ENCODE measurements at places on chromosomes 12 and 14. TPM values are rescaled to one million over a fixed set of nuclear protein-coding genes. Genes with fewer than 3 reads are reported as not detected.
A peak's percentile ranks its signal among the peaks of the same experiment; 100 is the strongest.

- no peak for DNase-seq
Observed at GRCh38 chr12:6370576-6370935, 4.8 kb downstream of the SCNN1A start.

DNA sequence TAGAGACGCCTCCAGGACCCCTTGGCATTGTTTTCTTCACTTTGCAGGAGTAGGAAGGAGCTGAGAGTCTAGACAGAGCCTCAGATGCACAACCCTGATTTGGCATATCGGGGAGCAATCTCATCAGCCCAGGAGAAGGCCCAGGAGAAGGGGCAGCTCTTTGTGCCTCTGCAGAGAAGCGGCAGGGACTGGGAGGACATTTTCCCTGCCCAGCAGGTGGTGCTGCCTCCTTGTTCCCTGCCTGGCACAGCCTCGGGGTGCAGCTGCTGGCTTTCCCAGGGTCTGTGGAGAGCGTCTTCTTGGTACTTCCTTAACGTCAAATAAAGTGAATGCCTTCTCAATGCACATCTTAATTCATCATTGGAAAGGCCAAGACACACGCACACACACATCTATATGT, 419.5 kb downstream of the TMEM121 start:
- no peak for DNase-seq

- DNase-seq: no peak
Observed at GRCh38 chr14:58146399-58146798, 5.6 kb downstream of the ARMH4 start.

DNA sequence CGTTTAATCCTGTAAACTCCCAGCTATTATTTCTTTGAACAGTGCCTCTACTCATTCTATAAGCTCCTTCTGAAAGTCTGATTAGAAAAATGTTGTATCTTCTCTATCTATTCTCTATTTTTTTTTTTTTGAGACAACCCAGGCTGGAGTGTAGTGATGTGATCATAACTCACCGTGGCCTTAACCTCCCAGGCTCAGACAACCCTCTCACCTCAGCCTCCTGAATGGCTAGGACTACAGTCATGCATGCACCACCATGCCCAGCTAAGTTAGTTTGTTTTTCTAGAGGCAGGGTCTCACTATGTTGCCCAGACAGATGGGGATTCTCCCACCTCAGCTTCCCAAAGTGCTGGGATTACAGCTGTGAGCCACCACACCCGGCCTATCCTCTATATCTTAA, 66.6 kb downstream of the RPS6KA5 start:
- DNase-seq: no peak

GRCh38 chr14:53651096-53651740, 305.4 kb downstream of the BMP4 start:
- no peak for DNase-seq

The CLEC9A gene
- total RNA-seq: 0.26 TPM

DNA sequence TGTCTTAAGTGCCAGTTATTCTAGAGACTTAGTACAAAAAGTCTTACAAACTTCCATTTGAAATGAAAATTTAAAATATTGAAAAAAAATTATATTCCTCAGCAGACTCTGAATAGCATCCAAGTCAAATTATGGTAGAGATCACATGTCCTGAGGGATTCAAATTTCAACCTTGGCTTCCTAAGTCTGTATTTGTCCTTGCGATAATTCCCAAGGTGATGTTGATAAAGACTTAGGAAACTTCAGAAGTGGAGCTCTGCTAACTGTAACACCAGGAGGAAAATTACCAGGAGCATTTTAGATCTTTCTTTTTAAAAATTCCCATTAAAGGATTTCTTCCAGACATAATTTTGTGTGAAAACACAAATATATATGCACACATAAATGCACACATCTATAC, 178.3 kb downstream of the IPO8 start:
- no peak for DNase-seq

The RDH12 gene
- not detected for total RNA-seq

DNA sequence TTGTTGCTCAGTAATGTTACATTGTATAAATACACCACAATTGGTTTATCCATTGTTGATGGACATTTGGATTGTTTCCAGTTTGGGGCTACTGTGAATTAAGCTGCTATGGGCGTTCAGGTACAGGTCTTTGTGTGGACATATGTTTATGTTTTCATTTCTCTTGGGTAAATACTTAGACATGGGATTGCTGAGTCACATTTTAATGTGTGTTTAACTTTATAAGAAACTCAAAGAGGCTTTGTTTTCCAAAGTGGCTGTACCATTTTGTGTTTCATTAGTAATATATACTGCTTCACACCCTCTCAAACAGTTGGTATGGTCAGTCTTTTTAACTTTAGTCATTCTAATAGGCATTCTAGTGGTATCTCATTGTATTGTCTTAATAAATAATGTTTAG, 225.0 kb downstream of the SPTSSA start:
- DNase-seq: no peak

The KLHDC1 gene
- total RNA-seq: 13.5 TPM

- no peak for DNase-seq
Observed at GRCh38 chr12:116689979-116690744, 47.7 kb downstream of the SPRING1 start.

DNA sequence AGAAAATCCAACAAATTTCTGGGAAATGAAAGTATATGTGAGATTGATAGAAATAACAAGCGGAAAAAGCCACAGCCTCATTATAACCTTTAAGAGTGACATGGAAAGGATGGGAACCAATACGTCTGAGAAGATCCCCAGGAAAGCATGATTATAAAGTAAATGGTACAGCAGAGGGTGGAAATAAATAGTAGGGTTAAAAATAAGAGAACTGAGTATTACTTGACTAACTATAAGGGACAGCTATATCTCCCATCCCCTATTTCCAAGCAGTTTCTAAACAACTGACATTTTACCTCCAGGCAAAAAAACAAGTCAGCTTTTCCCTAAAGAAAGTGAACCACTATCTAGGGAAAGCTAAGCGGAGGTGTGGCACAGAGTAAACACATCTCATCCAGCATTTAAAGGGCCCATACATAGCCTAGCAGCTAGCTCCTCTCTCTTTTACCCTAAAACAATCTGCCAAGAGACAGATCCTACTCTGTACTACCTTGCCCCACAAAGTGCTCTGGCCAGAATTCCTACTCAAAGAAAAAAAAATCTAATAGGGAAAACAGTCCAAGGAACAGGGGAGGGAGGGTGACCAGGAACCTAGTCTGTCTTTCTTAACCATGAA, 11.2 kb downstream of the OSBPL8 start:
- no peak for DNase-seq

The SLCO1A2 gene
- total RNA-seq: not detected

The CBLN3 gene
- 2.5 TPM for total RNA-seq

DNA sequence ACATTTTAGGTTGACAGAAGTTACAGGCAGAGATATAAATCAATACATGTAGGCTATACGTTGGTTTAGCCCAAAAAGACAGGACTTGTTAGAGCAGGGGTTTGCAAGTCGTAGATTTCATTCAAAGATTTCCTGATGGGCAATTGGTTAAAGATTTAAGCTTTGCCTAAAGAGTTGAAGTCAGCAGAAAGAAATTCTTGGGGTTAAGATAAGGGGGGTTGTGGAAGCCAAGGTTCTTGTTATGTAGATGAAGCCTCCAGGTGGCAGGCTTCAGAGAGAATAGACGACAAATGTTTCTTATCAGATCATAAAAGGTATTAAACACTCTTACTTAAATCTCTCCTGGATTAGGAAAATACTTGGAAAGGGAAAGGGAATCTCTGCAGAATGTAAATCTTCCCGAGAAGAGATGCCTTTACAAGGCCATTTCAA, 510.8 kb downstream of the TMTC2 start:
- no peak for DNase-seq

The ANGEL1 gene
- 19.9 TPM for total RNA-seq

DNA sequence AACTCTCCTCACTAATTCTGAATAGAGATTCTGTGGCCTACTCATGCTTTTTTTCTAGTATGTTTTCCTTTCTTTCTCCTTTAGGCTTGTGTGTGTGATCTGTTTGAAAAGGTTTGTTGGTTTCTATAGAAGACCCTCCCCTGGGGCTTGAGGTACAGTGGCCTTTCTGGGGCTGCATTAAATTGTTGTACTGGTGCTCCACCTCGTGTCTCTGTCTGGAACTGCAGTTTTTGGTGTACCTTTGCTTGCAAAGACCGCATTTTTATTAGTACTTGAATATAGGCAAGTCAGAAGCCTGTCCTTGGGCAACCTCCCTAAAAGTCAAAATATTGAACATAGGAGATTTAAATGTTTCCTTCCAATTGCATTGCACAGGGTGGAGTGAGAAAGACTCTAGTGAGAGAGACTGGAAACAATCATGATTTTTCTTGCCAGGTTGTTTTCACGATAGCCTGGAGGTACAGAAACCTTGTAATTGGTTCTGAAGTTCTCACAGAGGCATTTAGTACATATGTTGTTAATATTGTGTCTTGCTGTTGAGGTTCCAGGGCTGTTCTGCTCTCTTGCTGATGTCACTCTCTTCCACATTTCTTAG, 39.0 kb downstream of the SLCO1B1 start:
- DNase-seq: peak; percentile 42

GRCh38 chr12:122789637-122790036, 15.3 kb downstream of the CCDC62 start:
- no peak for DNase-seq

GRCh38 chr14:24219521-24219920, 3.7 kb upstream of the MDP1 start:
- no peak for DNase-seq

- no peak for DNase-seq
Observed at GRCh38 chr14:30355431-30355913, 203.5 kb upstream of the G2E3 start.

DNA sequence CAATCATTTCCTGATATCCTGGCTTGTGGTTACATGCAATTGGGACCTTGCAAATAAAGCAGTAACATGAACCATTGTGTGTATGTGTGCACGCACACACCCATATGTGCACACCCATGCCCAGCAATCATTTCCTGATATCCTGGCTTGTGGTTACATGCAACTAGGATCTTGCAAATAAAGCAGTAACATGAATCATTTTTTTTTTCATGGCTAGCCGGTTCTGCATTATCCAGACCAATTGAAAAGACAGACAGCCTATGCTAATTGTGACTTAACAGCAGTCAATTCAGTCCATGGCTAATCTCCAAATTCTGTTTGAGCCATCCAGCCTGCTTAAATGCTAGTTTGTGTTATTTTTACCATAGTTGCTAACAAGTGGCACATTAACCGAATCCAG, 134.3 kb downstream of the TTC7B start:
- DNase-seq: no peak

DNA sequence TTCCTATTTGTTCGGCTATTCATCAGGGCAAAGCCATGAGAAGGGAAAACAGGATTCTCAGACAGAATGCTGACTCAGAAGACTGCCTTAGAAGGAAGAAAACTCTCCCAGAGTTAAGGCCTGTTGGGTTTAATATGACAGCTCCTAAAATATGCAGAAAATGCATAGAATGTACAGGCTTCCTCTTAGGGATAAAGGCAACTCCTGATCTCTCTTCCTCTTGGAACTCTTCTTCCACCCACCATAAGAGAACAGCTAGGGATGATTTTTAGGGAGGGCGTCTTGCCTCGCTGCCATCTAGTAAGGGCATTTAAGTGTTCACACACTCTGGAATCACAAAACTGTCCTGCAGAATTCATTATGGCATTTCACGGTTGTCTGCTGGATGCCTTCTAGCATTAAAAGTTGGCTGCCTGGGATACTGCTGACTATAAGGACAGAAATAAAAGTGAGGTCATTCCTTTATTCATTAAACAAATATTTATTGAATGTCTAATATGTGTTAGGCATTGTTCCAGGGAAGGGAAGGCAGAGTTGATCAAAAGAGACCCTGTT, 73.7 kb downstream of the DCAF5 start:
- DNase-seq: no peak

The LHX5 gene
- not detected for total RNA-seq

DNA sequence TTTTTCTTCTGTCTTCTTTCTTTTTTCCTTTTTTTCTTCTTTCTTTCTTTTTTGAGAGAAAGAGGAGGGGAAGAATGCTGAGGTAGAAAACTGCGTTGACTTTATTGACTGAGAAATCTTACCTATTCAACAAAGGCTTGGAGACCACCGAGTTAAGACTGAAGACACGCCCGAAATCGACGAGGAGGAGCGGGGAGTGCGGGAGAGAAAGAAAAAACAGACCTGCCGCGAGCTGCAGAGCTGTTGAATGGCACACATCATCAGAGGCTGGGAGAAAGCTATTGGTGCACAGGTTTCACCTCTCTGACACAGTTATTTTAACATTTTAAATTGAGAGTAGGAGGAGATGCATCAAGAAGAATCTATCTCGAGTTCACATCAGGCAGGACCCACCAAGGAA, 5.1 kb downstream of the ASCL1 start:
- DNase-seq: no peak

GRCh38 chr14:68564826-68565759, 227.8 kb downstream of the ZFP36L1 start:
- DNase-seq: no peak

GRCh38 chr12:130829391-130830245, 9.4 kb downstream of the STX2 start:
- DNase-seq: no peak

The KRT80 gene
- not detected for total RNA-seq
